ENCODE measurements at places on chromosomes 1 and 21. TPM values are rescaled to one million over a fixed set of nuclear protein-coding genes. Genes with fewer than 3 reads are reported as not detected.

DNA sequence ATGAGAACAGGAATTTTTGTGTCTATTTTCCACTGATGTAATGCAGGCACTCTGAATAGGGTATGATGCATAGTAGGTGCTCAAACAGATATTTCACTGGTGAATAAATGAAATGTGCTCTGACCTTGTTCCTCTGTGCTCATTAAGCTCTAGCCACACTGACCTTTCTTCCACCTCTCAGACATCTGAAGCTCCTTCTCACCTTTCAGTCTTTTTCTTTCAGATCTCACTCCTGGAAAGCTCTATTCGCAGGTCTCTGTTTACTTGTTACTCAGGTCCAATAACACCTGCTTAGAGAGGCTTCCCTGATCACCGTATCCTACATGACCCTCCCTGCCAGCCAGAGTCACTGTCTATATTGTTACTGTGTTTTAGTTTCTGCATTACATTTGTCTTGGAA, 59.2 kb upstream of the IVNS1ABP start:
- H3K4me3 ChIP-seq, result no peak overlapping the region
- DNase-seq, result no peak
- no peak overlapping the region for H3K27ac ChIP-seq

GRCh38 chr1:219717536-219717935, 104.6 kb upstream of the ZC3H11B start:
- DNase-seq, result peak; percentile 63
- no peaks in the 10 kb centered on the region for H3K27me3 ChIP-seq

The WNT3A gene
- 2.2 TPM for polyA plus RNA-seq

The MYCL gene
- 2.4 TPM for polyA plus RNA-seq

GRCh38 chr1:7366955-7367665, 404.0 kb upstream of the VAMP3 start:
- no peaks in the 10 kb centered on the region for H3K27me3 ChIP-seq
- DNase-seq, result no peak
- no peaks in the 10 kb centered on the region for H3K36me3 ChIP-seq
- H3K4me3 ChIP-seq, result no peak overlapping the region
- H3K4me1 ChIP-seq, result no peaks in the 10 kb centered on the region
- H3K27ac ChIP-seq, result no peak overlapping the region

Data from lung (tissue), 17 donors.